Pancreas (tissue), 10 donors: ENCODE measurements at places on chromosomes 16 and 17. TPM values are rescaled to one million over a fixed set of nuclear protein-coding genes. Genes with fewer than 3 reads are reported as not detected.

- no peak for DNase-seq
Measured at GRCh38 chr17:9003355-9004131, 17.8 kb upstream of the NTN1 start.

EIF5A gene
- total RNA-seq: 129 TPM

DNA sequence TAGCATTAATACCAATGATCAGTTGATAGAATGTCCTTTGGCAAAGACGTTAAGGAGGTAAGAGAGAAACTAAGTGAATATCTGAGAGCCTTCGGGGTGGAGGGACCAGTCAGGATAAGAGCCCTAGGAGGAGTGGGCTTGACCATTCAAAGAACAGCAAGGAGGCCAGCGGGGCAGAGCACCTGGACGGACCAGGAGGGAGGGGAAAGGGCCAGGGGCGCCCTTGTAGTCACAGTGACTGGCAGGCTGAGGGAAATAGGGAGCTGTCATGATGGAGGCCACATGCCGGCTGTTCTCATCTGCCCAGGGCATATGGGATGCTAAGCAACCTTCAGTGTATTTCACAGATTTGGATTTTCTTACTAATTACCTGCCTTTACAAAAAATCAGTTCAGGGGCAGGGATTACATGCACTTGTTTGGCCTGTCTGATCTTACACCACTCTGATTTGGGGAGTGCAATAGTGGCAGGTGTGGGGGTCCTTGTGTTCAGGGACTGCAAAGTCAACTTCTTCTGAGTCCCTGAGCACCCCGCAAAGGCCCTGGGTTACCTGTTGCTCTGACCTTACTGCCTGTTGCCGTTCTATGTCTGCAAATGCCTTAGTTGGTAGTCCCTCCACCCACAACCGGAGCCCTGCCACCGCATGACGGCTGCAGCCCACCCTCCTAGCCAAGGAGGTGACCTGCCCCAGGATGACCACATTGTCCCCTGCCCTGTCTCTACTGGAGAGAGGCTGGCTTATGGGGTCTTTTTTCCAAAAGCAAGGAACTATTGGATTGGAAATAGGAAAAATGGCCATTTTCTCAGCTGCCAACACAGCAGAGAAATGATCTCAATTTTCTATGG is 10.0 kb downstream of the TMEM132E start:
- DNase-seq: peak; percentile 18

DNA sequence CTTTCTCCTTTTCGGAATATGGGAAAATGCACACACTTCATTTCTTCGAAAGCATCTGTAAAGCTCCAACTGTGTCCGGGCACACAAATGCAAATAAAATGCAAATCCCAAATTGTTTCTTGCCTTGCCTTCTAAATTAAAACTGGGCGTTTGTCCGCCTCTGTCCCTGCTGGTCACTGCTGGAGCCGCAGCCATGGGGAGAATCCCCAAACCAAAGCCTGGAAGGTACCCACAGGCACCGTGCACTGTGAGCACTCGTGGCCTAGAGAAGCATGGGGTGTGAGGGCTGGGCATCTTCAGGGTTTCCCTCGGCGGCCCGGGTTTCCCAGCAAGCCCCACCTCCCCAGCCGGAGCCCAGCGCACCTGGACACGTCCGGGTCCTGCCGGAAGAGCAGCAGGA is 2.9 kb downstream of the SLC47A2 start:
- peak; percentile 38 for DNase-seq

GRCh38 chr17:79420318-79421243 is 190.3 kb downstream of the RBFOX3 start:
- no peak for DNase-seq

EFCAB13 gene
- 3.3 TPM for total RNA-seq

DNA sequence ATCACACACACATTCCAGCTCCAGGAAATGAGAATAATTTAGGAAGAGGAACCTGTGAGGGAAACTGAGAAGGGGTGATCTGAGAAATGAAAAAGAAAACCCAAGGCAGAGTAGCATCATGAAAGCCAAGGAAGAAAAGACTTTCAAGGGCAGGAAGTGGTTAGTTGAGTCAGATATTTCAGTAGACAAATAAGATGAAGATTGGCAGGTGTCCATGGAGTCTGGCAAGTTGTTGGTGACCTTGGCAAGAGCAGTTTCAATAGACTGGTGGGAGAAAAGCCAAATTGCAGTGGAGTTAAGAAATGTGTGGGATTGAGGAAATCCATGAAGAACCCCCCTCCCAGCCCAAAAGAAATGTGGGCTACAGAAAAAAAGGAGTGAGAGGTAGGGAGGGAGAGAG is 10.7 kb downstream of the GNAO1 start:
- DNase-seq: no peak

- no peak for DNase-seq
Measured at GRCh38 chr17:4375039-4375748, 8.7 kb upstream of the UBE2G1 start.

DNA sequence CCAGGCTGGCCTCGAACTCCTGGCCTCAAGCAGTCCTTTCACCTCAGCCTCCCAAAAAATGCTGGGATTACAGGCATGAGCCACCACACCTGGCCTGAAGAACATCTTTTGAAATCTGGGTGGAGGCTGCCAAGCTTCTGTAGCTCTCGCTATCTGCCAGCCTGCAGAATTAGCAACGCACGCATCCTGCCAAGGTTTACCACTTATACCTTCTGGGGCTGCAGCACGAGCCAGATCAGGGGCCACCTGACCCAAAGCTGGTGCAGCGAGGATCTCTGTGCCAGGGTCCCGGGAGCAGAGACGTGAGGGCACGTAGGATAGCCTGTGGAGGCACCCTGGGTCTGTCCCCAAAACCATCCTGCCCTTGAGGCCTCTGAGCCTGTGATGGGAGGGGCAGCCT is 22.2 kb downstream of the SLC38A8 start:
- DNase-seq: no peak

ARHGAP23 gene
- total RNA-seq: 7.1 TPM

- DNase-seq: no peak
Measured at GRCh38 chr17:50508573-50509460, 578 bp downstream of the MYCBPAP start.

GRCh38 chr17:64130559-64131001 is 636 bp upstream of the ERN1 start:
- no peak for DNase-seq

DNA sequence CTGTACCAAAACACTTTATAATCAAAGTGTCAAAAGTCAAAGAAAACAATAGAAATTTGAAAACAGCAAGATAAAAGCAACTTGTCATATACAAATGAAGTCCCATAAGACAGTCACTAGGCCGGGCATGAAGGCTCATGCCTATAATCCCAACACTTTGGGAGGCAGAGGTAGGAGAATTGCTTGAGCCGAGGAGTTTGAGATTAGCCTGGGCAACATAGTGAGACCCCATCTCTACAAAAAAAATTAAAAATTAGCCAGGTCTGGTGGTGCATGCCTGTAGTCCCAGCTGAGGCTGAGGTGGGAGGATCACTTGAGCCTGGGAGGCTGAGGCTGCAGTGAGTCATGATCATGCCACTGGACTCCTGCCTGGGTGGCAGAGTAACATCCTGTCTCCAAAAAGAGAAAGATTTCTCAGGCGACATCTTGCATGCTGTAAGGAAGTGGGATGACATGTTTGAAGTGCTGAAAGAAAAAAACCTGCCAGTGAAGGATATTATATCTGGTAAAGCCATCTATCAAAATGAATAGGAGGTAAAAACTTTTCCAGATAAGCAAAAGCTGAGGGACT is 98.7 kb upstream of the NACA2 start:
- DNase-seq: no peak

- no peak for DNase-seq
Measured at GRCh38 chr16:19274165-19274797, 11.2 kb upstream of the CLEC19A start.

PYDC1 gene
- not detected for total RNA-seq

DNA sequence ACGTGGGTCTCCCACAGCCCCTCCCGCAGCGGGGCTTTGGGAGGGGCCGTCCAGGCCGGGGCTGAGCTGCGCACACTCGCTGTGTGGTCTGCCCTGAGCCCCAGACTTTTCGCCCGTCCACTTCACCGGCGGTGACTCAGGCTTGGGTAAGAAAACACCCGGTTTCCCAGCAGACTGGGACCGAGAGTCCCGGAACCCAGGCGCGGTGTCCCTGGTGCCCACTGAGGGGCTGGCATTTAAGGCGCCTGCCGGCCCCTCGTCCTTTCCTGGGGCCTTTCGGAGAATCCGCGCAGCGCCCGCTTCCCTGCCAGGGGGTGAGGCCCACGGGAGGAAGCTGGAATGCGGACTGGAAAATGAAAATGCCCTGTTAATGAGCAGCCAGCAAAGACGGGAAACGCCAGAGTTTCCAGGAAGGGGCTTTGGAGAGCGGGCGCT is 100.3 kb downstream of the C16orf95 start:
- DNase-seq: no peak

- DNase-seq: no peak
Measured at GRCh38 chr17:37025238-37025637, 76.5 kb downstream of the AATF start.

CSF3 gene
- total RNA-seq: not detected

HEATR9 gene
- not detected for total RNA-seq

GRCh38 chr17:36623281-36623680 is 21.9 kb downstream of the MRM1 start:
- no peak for DNase-seq

TBC1D3K gene
- not detected for total RNA-seq

- no peak for DNase-seq
Measured at GRCh38 chr16:77387815-77388209, 47.0 kb downstream of the ADAMTS18 start.

SLC16A13 gene
- 2.5 TPM for total RNA-seq

FOXF1 gene
- total RNA-seq: 0.42 TPM

- DNase-seq: no peak
Measured at GRCh38 chr17:82586576-82587233, 61.5 kb downstream of the WDR45B start.

DNA sequence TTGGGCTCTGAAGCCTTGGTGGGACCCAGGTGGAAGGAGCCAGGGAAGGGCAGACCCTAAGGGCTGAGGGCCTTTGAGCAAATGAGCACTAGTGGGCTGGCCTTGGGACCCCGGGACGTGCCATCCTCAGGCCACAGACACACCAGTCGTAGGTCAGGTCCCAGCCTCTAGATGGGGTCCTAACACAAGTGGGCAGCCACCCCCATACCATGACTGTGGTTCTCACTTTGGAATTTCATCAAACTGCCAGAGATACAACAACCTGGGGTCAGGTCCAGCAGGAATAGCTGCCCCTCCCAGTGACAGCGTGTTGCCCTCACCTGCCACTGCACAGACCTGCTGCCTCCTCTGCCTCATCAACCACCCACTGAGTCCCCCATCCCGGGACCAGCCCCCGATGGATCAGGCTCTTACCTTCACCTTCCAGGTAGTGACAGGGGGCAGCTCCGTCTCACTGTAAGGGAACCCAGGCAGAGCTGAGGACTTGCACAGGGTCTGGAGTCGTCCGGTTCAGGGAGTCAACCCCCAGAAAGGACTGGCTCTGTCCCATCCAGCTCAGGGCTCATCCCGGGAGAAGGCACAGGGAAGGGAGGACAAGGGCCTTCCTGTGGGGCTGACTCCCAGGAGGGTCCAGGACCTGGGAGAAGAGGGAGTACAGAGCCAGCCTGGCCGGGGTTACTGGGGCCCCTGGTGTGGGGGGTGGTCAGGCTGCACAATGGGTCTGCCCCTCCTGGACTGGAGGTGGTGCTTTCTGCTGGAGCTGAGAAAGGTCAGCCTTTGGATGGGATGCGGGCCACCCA is 40.0 kb downstream of the LGALS9 start:
- DNase-seq: no peak

SALL1 gene
- 0.55 TPM for total RNA-seq
